ENCODE measurements at places on chromosomes 2 and 18. TPM values are rescaled to one million over a fixed set of nuclear protein-coding genes. Genes with fewer than 3 reads are reported as not detected.

Gene UGT1A6
- total RNA-seq, result not detected

- no peaks in the 10 kb centered on the region for H3K36me3 ChIP-seq
- H3K27ac ChIP-seq, result no peak overlapping the region
- no peak for DNase-seq
Measured at GRCh38 chr2:187775651-187776050, 221.4 kb upstream of the TFPI start.

DNA sequence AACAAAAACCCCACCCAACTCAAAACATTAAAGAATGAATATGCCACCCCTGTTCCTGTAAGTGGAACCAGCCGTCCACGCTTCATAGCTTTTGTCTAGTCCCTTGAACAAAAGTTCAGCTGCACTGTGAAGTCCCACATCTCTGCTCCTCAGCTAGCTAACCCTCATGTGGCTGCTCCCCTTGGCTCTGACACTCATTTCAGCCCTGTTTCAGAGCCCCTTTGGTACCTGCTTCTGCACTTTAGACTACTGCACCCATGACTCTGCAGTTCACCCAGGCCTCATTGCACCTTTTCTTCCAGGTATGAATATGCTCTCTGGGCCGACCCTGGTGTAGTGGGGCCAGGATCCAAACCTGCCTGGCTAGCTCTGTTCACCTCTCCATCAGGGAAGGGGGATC lies 155.3 kb downstream of the DIS3L2 start:
- peak overlapping the region; percentile 55 for H3K27ac ChIP-seq
- H3K4me1 ChIP-seq, result peaks cover 19% of the 10 kb centered on the region
- H3K4me3 ChIP-seq, result no peak overlapping the region
- peaks cover 9% of the 10 kb centered on the region for H3K36me3 ChIP-seq
- peak; percentile 12 for DNase-seq

GRCh38 chr2:223217373-223217772 lies 165.4 kb downstream of the KCNE4 start:
- no peak overlapping the region for H3K27ac ChIP-seq
- no peaks in the 10 kb centered on the region for H3K4me1 ChIP-seq
- H3K4me3 ChIP-seq, result no peak overlapping the region
- DNase-seq, result no peak
- H3K27me3 ChIP-seq, result no peaks in the 10 kb centered on the region

Gene ARL5A
- 40.6 TPM for total RNA-seq

- no peaks in the 10 kb centered on the region for H3K27me3 ChIP-seq
- no peak for DNase-seq
- no peak overlapping the region for H3K27ac ChIP-seq
- peaks cover 39% of the 10 kb centered on the region for H3K36me3 ChIP-seq
- H3K4me3 ChIP-seq, result no peak overlapping the region
Measured at GRCh38 chr2:203876328-203876727, 8.8 kb downstream of the CTLA4 start.

Gene CAVIN2
- total RNA-seq, result not detected

Gene ABCG8
- not detected for total RNA-seq

- peaks cover 4% of the 10 kb centered on the region for H3K36me3 ChIP-seq
- H3K27me3 ChIP-seq, result no peaks in the 10 kb centered on the region
- no peak overlapping the region for H3K27ac ChIP-seq
- no peak for DNase-seq
- no peak overlapping the region for H3K4me3 ChIP-seq
- H3K4me1 ChIP-seq, result peaks cover 11% of the 10 kb centered on the region
Measured at GRCh38 chr2:27920148-27920885, 29.8 kb downstream of the BABAM2 start.

DNA sequence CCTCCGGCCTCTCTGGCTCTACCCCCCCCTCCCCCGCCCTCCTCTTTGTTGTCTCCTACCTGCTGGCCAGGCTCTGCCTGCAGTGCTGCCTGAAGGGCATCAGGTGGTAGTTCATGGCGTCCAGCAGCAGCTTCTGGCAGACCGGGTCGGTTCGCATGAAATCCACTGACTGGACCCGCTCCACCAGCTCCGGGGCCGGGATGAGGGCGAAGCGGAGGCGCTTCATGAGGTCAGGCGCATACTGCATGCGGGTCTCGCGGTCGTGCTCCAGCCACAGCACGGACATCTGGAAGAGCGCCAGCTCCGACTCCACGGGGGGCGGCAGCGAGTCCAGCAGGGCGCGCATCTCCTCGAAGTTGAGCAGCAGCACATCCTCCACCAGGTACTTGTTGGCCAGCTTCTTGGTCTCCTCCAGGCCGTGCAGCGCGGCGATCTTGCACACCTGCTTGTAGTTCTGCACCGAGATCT lies 3.2 kb downstream of the KLHL14 start:
- no peak overlapping the region for H3K27ac ChIP-seq
- no peaks in the 10 kb centered on the region for H3K36me3 ChIP-seq
- H3K4me1 ChIP-seq, result peaks cover 16% of the 10 kb centered on the region
- no peak for DNase-seq
- peaks cover 47% of the 10 kb centered on the region for H3K27me3 ChIP-seq

GRCh38 chr18:58310517-58310916 lies 266.5 kb downstream of the NEDD4L start:
- H3K4me1 ChIP-seq, result peaks cover 46% of the 10 kb centered on the region
- DNase-seq, result peak; percentile 70
- no peak overlapping the region for H3K27ac ChIP-seq
- no peak overlapping the region for H3K4me3 ChIP-seq
- peaks cover 4% of the 10 kb centered on the region for H3K36me3 ChIP-seq

Gene CYP20A1
- total RNA-seq, result 12.2 TPM

Gene MROH2A
- total RNA-seq, result not detected

GRCh38 chr18:2903006-2903405 lies 56.2 kb downstream of the EMILIN2 start:
- H3K4me3 ChIP-seq, result no peak overlapping the region
- peaks cover 12% of the 10 kb centered on the region for H3K4me1 ChIP-seq
- no peak for DNase-seq
- H3K27me3 ChIP-seq, result no peaks in the 10 kb centered on the region
- H3K27ac ChIP-seq, result no peak overlapping the region
